Activated T-cell treated with anti-CD3 and anti-CD28 coated beads, Interleukin-2, amount 50 U/mL, for 72 hours (primary cell): ENCODE measurements at places on chromosomes 2 and 18. TPM values are rescaled to one million over a fixed set of nuclear protein-coding genes. Genes with fewer than 3 reads are reported as not detected.

GRCh38 chr2:111019381-111019780 lies 101.3 kb upstream of the BCL2L11 start:
- no peak for DNase-seq

GRCh38 chr2:161044921-161045320 lies 115.3 kb upstream of the TANK start:
- no peak for DNase-seq

GRCh38 chr18:2114765-2115164 lies 456.5 kb downstream of the METTL4 start:
- no peak for DNase-seq

DNA sequence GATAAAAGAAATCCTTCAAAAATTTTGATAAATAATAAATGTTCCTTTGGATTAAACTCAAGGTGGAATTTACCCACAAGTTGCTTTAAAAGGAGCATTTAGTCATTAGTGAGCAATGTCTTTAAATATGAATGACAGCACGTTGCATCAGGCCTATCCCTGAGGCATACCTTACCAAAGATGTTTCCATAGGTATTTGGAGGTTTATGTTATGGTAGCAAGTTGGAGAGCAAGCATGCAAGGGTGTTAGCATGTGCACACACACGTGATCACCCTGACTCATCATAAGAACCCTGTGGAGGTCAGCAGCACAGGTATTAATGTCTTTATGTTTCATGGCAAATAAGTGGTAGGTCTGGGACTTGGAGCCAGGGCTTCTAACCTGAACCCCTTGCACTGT lies 159.9 kb downstream of the ACTR3 start:
- DNase-seq = no peak

DNA sequence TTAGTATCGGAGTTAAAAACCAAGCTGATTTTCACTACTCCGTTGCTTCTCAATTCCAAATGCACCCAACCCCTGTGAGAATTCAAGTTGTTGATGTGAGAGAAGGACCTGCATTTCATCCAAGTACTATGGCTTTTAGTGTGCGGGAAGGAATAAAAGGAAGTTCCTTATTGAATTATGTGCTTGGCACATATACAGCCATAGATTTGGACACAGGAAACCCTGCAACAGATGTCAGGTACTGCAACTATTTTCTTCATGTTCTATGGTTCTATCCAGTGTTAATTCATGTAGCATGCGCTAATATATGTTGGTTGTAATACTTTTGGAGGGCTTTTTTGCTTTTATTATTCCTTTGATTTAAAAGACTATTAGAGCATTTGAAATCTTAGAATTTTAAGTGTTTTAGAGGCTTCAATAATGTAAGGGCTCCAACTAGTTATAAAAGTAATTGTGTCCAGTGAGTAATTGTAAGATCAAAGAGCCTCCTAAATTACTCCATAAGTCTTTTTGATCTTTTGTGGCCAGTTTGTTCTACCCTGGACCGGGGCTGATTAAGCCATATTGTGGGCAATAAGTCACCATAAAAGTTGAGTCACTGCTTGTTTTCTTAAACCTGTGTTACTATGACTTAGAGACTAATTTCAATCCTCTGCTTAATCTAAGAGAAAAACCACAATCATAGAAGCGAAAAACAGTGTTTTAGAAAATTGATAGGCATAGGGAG lies 22.9 kb downstream of the DSG4 start:
- DNase-seq = no peak

DNA sequence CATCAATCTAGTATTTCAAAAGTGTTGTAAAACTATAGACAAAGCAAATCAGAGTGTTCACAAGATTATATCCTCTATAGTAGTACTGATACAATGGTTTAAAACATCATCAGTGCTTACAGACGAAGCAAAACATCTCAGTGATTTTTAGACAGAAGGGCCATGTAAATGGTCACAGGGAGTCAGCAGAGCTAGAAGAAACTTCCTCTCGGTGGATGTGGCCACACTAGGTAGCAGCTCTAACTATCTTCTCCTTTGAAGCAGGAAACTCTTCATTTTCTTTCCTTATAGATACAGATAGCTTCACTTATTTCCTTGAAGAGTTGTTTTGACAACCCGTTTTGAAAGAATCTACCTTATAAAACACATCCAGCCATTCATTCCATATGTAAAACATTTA lies 80.4 kb upstream of the CD226 start:
- no peak for DNase-seq

- no peak for DNase-seq
These were observed 387.3 kb downstream of the CLIP4 start for GRCh38 chr2:29502460-29502911.

LONRF2 gene
- 0.10 TPM for total RNA-seq

DNA sequence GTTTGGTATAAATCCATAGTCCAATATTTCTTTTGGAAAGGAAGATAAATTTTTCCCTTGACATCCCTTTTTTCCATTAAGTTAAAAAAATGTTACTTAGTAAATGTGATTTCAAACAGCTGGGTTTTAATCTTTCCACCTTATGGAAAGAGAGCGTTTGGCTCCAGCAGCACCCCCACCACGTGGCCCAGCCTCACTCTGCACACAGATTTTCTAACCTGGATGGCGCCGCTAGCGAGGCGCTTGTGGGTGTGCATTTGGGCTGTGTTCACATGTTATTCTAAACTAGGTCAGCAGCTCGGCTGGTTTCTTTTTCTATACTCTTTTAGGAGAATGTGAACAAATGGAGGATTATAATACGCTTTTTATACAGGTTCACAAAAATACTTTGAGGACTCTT lies 218.0 kb downstream of the LDLRAD4 start:
- peak; percentile 26 for DNase-seq

- no peak for DNase-seq
These were observed 133.6 kb upstream of the ERBB4 start for GRCh38 chr2:212672186-212672585.

PMS1 gene
- 37.9 TPM for total RNA-seq

DNA sequence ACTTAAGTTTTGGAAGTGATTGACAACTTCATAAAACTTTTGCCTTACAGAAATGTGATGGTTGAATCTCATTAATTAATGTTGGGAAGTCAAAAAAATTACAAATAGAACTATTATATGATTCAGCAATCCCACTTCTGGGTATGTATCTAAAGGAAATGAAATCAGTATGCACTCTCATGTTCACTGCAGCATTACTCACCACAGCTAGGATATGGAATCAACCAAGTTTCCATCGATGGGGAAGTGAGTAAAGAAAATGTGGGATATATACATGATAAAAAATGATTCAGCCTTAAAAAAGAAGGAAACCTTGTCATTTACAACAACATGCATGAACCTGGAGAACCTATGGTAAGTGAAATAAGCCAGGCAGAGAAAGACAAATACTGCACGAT lies 112.4 kb upstream of the WDR75 start:
- DNase-seq = no peak

GRCh38 chr18:499776-500631 lies 497 bp downstream of the COLEC12 start:
- DNase-seq = no peak

- DNase-seq = no peak
These were observed at the start of gene M1AP for GRCh38 chr2:74648009-74648443. M1AP (minus strand) TSS chr2:74648330; CDS start chr2:74640275, 8,055 bp downstream.

MTX2 gene
- 20.6 TPM for total RNA-seq

RAPGEF4 gene
- 0.65 TPM for total RNA-seq

AFF3 gene
- total RNA-seq = 2.6 TPM

INPP4A gene
- total RNA-seq = 55.1 TPM

C2orf80 gene
- total RNA-seq = not detected

- peak; percentile 67 for DNase-seq
These were observed 30.4 kb downstream of the CYTIP start for GRCh38 chr2:157413326-157414035.

- no peak for DNase-seq
These were observed 14.0 kb upstream of the RIF1 start for GRCh38 chr2:151395509-151396374.

REG3G gene
- total RNA-seq = not detected

SERPINB11 gene
- not detected for total RNA-seq

DNA sequence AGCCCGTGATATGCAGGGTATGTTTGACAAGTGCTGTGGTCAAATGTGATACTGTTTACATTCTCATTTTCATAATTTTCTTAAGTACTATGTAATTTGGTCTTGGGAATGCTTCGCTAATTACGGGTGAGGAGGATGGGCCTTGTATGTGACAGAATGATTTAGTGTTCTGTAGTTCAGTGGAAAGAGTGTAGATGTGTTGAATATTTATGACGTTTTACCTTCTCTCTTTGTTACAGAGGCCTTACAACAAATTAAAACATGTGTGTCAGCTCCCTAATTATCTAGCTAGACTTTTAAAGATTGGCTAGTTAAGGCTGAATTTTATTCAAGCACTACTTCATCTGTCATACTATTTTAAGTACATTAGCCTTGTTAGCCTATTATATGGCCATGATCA lies 10.6 kb upstream of the CHRNA1 start:
- no peak for DNase-seq

DNA sequence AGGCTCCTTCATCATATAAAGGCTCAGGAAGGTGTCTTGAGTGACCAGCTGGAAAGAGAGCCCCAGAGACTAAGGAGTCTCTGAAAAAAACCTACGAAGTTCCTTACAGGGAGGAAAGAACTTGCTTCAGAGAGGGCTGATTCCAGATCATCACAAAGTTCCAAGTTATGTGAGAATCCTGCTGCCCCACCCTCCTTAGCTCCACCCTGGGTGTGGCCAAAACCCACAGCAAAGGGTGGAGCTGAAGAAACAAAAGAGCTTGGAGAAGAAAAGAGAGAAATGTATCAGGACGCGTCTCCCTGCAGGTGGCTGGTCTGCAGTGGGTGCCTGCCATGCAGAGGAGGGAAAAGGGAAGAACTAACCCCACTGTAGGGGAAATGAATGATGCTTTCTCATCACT lies 32.8 kb upstream of the ZNF396 start:
- no peak for DNase-seq

STK17B gene
- total RNA-seq = 280 TPM

GRCh38 chr2:167858086-167858485 lies 389.3 kb downstream of the STK39 start:
- no peak for DNase-seq

SLC16A14 gene
- 0.37 TPM for total RNA-seq

DSEL gene
- total RNA-seq = 0.23 TPM
